A549 treated with RU486 at 1 μM for 4 hours (cell line): ENCODE measurements at places on chromosomes 11 and 22. TPM values are rescaled to one million over a fixed set of nuclear protein-coding genes. Genes with fewer than 3 reads are reported as not detected.

Gene APOA5
- total RNA-seq: not detected in 5 replicates

Gene KRTAP5-2
- total RNA-seq: not detected in 5 replicates

Gene DDX25
- total RNA-seq: 0.10 TPM in 1 of 5 replicates, not detected in the others

Gene SHANK3
- total RNA-seq: 3.0 to 6.1 TPM (median 4.6 TPM) in 5 replicates

Gene F2
- total RNA-seq: 2.0 to 3.4 TPM (median 2.2 TPM) in 5 replicates

Gene CLMP
- 25.7 to 29.6 TPM (median 27.6 TPM) in 5 replicates for total RNA-seq

Gene LARGE2
- 1.4 to 3.5 TPM (median 2.6 TPM) in 5 replicates for total RNA-seq

Gene NUMA1
- 56.8 to 73.1 TPM (median 68.2 TPM) in 5 replicates for total RNA-seq

Gene DSCAML1
- 0.13 to 0.31 TPM (median 0.22 TPM) in 5 replicates for total RNA-seq

Gene CARS1
- 57.4 to 73.3 TPM (median 60.6 TPM) in 5 replicates for total RNA-seq

Gene GAS2
- total RNA-seq: 0.41 to 1.2 TPM (median 0.72 TPM) in 5 replicates

Gene TEX12
- total RNA-seq: not detected in 5 replicates

Gene SNX32
- 0.07 TPM in 1 of 5 replicates, not detected in the others for total RNA-seq
